ENCODE measurements at places on chromosomes 1 and 21. TPM values are rescaled to one million over a fixed set of nuclear protein-coding genes. Genes with fewer than 3 reads are reported as not detected.

The TNFRSF25 gene
- 26.4 TPM for total RNA-seq

The DHCR24 gene
- 87.2 TPM for total RNA-seq

The LORICRIN gene
- not detected for total RNA-seq

GRCh38 chr1:95371666-95372282, 137.8 kb downstream of the RWDD3 start:
- DNase-seq = no peak

DNA sequence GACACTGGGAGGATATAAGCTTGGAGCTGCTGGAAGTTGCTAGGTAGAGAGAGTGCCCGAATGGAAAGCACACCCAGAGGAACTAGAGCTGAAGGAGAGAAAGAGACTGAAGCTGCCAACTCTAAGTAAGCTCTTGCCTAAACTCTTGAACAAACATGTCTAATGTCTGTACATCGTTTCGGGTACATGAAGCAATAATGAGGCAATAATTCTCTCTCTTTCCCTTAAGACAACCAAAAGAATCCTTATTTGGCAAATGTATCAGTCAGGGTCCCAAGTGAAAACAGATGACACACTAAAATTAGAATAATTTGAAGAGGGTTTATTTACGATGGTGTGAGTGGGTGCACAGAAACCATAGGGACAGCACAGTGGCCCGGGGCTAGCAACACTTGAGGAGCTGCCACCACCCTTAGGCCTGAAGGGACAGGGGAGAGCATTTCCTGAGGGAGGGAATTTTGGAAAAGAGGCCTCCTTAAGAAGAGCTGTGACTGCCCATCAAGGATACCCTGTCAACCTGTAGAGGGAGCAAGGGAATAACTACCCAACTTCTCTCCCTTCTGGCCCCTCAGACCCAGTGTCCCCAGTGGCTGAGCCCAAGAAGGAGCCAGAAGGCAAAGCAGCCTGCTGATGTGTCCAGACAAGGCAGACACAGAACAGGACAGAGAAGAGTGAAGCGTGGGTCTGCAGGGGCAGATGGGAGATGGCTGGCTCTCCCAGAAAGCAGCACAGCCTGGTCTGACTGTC, 36.1 kb upstream of the KHDRBS1 start:
- DNase-seq = no peak

- no peak for DNase-seq
Observed at GRCh38 chr1:211935448-211935970, 99.8 kb downstream of the INTS7 start.

DNA sequence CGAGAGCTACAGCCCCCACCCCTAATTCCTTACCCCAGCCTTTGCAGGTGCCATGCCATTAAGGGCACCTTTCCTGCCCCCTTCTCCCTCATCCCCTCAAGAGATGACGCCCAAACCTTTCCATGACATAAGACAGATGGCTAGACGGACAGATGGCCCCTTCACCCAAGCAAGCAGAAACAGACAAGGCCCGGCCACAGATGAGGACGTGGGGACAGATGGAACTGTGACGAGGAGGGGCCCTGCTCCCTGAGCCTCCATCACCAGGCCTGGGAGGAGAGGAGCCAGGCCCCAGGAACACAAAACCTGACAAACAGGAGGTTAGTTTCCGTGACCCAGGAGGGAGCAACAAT, 24.7 kb upstream of the PEF1 start:
- DNase-seq = no peak

GRCh38 chr1:92016720-92017316, 13.0 kb upstream of the EPHX4 start:
- DNase-seq = no peak

- no peak for DNase-seq
Observed at GRCh38 chr1:235635938-235636662, 13.5 kb downstream of the GNG4 start.

- DNase-seq = no peak
Observed at GRCh38 chr1:97791251-97791650, 129.6 kb downstream of the DPYD start.

DNA sequence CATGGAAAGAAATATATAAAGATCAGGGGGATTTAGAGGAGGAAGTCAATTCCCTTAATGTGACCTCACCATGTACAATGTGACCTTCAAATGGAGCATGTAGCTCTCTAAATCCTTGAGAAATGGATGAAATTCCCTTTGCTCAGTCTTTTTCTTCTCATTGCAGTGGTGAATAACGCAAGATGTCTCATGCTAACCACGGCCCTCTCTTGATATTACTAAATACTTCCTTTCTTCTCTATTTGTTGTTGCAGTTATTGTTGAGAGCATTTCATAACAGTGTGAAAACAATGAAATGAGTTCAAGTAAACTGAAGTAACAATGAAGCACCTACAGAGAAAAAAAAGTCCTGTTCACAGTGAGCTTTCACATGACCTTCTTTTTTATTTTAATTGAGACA, 55.6 kb downstream of the ZNF281 start:
- no peak for DNase-seq

- no peak for DNase-seq
Observed at GRCh38 chr1:196732526-196732925, 42.1 kb upstream of the CFHR3 start.

Data from osteocyte (in vitro differentiated cells).